ENCODE measurements at places on chromosomes 5 and 9.

GRCh38 chr5:73104326-73104725 is 16.0 kb upstream of the TMEM171 start:
- DNase-seq: no peak

DNA sequence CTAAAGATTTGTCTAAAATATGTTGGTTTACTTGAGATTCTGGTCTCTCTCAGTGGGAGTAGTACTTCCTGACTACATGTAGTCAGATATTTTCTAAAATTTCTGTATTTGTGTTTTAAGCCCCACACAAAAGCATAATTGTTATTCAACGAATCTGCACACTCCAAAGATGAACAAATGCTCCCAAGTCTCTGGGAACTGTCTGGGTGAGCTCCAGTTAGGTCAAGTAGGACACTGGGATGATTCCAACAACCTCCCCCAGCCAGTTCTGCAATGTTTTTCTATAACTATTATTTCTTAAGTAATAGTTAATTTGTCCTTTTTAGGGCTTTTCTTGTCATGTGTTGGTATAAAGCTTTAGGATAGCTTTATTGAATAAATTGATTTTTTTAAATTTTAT is 174.6 kb downstream of the FAM174A start:
- no peak for DNase-seq

DNA sequence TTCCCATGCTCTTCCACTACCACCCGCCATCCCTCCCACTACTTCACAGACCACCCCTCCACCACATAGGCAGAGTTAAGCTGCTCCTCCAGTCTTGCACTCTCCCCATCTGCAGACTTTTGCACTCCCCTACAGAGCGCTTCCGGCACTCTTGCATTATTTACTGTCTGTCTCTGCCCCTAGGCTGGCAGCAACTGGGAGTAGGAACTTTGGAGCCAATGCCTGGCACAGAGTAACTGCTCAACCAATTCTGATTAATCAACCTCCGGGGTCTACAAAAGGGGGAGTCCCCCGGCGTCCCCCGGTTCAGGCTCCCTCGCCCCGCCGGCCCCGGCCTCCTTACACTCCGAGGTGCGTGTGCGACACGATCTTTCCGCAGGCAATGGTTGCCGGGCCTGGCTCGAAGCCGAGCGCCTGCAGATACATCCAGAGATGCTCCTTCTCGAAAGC is 498 bp downstream of the HAUS6 start:
- DNase-seq: no peak

DNA sequence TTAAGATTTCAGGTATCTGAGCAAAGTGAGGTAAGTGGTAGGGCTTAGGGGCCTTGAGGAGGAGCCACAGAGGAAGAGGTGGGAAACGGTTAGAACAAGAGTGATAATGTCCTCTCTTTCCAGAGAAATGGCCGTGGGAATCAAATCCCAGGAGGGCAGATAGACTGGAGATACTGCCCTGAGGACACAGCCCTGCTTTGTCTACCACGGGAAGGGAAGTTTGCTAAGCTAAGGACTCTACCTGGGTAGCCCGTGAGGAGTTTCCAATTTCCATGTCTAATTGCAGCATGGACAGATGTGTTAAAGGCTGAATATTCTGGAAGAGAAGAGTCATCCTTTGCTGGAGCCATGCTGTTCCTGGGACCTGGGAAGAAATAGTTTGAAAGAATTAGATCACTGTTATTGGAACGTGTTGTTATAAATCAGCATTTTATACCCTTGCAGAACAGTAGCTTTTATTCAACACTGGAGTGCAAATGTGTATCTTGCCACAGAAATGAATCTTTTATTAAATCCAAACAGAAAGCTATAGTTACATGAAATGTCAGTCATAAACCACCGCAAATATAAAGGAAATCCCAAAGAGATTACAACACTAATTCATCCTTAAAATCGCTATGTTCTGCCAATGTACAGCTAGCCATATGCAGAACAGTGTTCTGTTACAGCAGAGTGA is 133.2 kb upstream of the LHFPL2 start:
- DNase-seq: no peak

- DNase-seq: no peak
Observed at GRCh38 chr5:67290655-67291054, 94.1 kb upstream of the CD180 start.

DNA sequence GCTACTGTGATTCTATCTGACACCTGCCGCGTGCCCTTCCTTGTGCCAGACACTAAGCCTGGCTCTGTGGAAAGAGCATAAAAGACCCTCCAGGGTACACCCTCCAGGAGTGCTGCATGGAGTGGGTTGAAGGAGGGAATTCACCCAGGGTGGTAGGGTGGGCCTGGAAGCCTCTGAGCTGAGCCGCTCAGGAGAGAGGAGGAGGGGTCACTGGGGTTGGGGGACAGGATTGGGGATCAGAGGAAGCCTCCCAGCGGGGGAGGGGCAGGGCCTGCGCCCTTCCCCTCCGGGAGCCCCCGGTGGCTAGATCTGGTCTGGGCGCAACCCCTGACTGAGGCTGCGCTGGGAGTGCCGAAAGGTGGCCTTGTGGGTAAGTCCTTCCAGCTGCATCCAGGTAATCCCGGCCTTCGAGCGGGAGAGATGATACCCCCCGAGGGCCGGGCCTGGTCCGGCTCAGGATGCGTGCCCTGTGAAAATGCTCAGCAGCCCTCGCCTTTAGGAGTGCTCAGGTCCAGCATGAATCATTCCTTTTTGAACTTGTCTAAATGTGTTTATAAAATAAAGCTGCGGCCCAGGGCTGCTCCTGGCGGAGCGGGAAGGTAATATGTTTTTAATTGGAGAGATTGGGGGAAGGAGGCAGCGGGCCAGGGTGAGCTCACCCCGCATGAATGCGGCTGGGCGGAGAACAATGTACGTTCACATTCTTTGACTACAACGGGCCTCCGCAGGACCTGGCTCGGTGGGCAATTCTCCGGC is 118.1 kb upstream of the SMIM23 start:
- DNase-seq: no peak

GRCh38 chr5:159163027-159163700 is 46.2 kb downstream of the RNF145 start:
- DNase-seq: no peak

DNA sequence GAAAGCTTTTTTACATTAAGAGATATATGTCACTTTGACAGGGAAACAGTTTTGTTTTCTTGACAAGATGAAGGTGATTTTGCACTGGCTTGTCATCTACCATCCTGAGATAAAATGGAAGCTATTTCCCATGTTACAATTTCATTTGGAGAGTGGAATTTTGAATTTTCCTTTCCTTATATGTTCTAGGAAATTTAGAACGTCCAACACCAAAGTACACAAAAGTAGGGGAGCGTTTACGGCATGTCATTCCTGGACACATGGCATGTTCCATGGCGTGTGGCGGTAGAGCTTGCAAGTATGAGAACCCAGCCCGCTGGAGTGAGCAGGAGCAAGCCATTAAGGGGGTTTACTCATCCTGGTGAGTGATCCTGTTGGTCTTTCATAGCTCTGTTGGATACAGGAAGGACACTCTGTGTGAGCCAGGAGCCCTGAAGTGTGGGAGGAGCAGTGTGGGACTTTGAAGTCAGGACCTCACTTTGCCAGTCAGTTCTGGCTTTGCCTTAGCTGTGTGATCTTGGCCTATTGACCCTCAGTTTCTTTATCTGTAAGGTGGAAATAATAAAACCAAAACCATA is 887 bp downstream of the PTPDC1 start:
- no peak for DNase-seq

- DNase-seq: no peak
Observed at GRCh38 chr5:156154757-156155156, 172.2 kb upstream of the SGCD start.

- no peak for DNase-seq
Observed at GRCh38 chr9:4011054-4011453, 288.8 kb downstream of the GLIS3 start.

GRCh38 chr5:179793468-179794139 is at the start of gene LTC4S:
TSS of gene LTC4S (plus strand) at chr5:179793986. CDS start at chr5:179794081, 95 bp downstream.
- peak; percentile 85 for DNase-seq

GRCh38 chr5:151904909-151905308 is 19.7 kb downstream of the GLRA1 start:
- no peak for DNase-seq

DNA sequence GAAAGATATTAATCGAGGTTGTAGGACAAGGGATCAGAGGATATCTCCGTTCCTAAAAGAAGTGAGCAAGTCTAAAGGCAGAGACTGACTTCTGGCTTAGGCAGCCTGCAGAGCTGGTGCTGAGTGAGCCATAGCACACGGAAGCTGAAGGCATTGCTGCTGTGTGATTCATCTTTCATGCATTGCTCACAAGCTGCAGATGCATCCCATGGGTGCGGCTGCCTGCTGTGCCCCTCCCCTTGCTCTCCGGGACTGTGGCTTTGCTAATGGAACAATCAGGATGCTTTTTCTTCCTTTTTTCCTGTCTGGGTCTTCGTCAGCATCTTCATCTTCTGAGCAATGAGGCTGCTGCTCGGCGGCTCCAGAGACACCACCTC is 341.4 kb downstream of the DIRAS2 start:
- peak; percentile 4 for DNase-seq

GRCh38 chr9:82424599-82425120 is 436.1 kb downstream of the SPATA31D1 start:
- no peak for DNase-seq

All from adrenal gland (tissue), 19 donors.